ENCODE measurements at places on chromosomes 11 and 22. TPM values are rescaled to one million over a fixed set of nuclear protein-coding genes. Genes with fewer than 3 reads are reported as not detected.
A peak's percentile ranks its signal among the peaks of the same experiment; 100 is the strongest.

DNA sequence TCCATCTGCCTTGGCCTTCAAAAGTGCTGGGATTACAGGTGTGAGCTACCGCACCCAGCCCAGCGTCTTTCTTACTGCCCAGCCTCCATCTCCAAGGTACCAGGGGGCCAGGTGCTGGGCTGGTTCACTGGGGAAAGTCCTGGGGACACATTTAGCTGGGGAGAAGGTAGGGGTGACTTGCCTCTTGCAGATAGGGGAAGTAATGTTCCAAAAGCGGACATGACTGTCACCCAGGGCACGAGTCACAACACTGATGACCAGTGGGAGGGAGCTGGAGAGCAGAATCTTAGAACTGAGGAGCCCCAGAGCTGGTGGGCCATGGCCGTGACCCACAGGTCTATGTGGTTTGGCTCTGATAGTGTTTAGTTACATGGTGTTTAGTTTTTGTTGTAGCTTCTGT lies 2.4 kb upstream of the SLC15A3 start:
- peaks cover 23% of the 10 kb centered on the region for H3K4me1 ChIP-seq
- no peak overlapping the region for H3K4me3 ChIP-seq
- H3K27ac ChIP-seq = peak overlapping the region; percentile 90
- DNase-seq = no peak

GRCh38 chr11:104484804-104485554 lies 321.0 kb upstream of the PDGFD start:
- H3K27me3 ChIP-seq = no peaks in the 10 kb centered on the region
- no peak overlapping the region for H3K4me3 ChIP-seq
- H3K4me1 ChIP-seq = no peaks in the 10 kb centered on the region
- no peak for DNase-seq
- no peaks in the 10 kb centered on the region for H3K36me3 ChIP-seq
- H3K27ac ChIP-seq = no peak overlapping the region

GRCh38 chr11:34915136-34916014 lies 804 bp downstream of the APIP start:
- peaks cover 5% of the 10 kb centered on the region for H3K36me3 ChIP-seq
- H3K4me1 ChIP-seq = peaks cover 30% of the 10 kb centered on the region
- H3K27ac ChIP-seq = peak overlapping the region; percentile 92

DNA sequence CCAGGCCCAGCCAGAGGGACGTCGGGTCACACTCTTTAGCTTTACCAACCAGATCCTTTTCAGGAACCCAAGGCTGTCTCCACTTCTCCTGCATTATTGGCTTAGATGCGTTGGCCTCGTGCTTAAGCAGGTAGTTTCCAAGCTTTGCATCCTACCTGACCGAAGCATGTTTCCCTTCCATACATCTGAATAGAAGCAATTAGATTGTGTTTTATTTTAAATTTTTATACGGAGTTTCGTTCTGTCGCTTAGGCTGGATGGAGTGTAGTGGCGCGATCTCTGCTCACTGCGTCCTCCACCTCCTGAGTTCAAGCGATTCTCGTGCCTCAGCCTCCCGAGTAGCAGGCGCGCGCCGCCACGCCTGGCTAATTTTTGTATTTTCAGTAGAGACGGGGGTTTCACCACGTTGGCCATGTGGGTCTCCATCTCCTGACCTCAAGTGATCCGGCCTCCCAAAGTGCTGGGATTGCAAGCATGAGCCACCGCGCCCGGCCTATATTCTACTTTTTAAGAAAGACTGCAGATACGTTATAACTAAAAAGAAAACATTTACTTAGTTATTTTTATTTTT lies 677 bp downstream of the DYNC2H1 start:
- H3K4me1 ChIP-seq = peaks cover 7% of the 10 kb centered on the region
- H3K27ac ChIP-seq = peak overlapping the region; percentile 84
- no peak for DNase-seq
- H3K27me3 ChIP-seq = no peaks in the 10 kb centered on the region
- peak overlapping the region; percentile 68 for H3K4me3 ChIP-seq

- H3K27me3 ChIP-seq = no peaks in the 10 kb centered on the region
- no peaks in the 10 kb centered on the region for H3K36me3 ChIP-seq
- DNase-seq = no peak
- H3K4me3 ChIP-seq = no peak overlapping the region
- peaks cover 64% of the 10 kb centered on the region for H3K4me1 ChIP-seq
- H3K27ac ChIP-seq = peak overlapping the region; percentile 74
Measured at GRCh38 chr11:48054994-48055291, 74.6 kb downstream of the PTPRJ start.

DNA sequence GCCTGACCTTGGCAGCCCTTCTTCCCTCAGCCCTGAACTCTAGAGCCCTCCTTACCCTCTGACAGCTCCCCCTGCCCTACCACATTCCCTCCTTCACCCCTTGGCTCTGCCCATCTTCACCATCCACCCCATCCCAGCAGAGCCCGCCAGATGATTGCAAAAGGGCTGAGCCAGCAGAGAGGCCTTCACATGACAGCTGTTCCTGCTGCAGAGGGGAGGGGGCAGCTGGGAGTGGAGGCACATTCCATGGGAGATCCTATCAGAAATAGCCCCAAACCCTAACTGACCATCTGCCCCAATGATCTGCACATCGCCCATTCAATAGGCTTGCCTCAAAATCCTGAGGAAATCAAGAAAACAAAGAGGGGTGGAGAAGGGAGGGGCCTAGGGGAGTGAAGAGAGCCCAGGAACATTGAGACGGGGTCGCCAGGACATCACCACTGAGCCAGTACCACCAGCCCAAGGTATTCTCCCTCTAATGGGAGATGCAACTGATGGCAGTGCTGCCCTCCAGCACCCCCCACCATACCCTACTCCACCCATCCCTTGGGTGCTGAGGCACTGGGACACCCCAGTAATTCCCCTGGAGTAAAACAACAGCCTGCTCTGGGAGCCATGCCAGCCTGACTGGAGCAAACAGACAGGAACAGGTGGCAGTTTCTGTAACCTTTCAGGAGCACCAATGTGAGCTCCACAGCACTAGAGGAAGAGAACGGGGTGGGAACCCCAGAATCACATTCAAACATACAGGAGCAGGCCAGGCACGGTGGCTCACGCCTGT lies 8.0 kb upstream of the AHNAK start:
- no peak overlapping the region for H3K4me3 ChIP-seq
- H3K4me1 ChIP-seq = peaks cover 90% of the 10 kb centered on the region
- no peak for DNase-seq
- peak overlapping the region; percentile 98 for H3K27ac ChIP-seq
- peaks cover 15% of the 10 kb centered on the region for H3K36me3 ChIP-seq

DNA sequence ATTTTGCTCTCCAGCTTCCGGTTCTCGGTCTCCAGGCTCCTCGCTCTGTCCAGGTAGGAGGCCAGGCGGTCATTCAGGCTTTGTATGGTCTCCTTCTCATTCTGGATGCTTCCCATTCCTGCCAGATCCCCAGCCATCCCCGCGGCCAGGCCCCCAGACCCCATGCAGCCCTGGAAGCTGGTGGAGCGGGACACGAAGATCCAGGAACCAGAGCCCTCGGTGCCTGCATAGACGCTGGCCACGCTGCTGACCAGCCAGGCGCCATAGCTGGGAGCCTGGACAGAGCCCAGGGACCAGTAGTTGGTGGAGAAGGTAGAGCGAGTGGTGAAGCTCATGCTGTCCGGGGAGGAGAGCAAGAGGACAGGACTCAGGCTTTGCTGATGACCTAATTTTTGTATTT lies 11.8 kb downstream of the KLHL22 start:
- no peak for DNase-seq
- no peaks in the 10 kb centered on the region for H3K4me1 ChIP-seq
- no peak overlapping the region for H3K4me3 ChIP-seq
- no peaks in the 10 kb centered on the region for H3K27me3 ChIP-seq
- no peaks in the 10 kb centered on the region for H3K36me3 ChIP-seq
- no peak overlapping the region for H3K27ac ChIP-seq

DNA sequence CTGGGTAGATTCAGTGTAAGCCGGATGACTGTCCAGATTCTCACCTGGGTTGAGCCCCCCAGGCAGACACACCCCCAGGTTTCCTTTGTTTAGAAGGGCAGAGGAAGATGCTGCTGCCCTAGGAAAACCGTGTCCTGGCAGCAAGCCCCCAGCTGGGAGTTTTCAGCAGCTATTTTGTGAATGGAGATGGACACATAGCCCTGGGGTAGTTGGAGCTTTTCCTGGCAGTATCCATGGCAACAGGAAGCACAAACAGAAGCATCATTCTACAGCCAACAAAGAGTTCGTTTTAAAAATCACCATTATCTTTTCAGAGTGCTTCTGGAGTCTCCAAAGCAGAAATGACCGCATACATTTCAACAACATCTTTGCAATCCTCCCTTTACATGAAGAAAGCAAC lies 245.5 kb downstream of the BRD1 start:
- H3K4me3 ChIP-seq = no peak overlapping the region
- H3K27me3 ChIP-seq = no peaks in the 10 kb centered on the region
- H3K27ac ChIP-seq = no peak overlapping the region
- no peaks in the 10 kb centered on the region for H3K4me1 ChIP-seq
- no peaks in the 10 kb centered on the region for H3K36me3 ChIP-seq

DNA sequence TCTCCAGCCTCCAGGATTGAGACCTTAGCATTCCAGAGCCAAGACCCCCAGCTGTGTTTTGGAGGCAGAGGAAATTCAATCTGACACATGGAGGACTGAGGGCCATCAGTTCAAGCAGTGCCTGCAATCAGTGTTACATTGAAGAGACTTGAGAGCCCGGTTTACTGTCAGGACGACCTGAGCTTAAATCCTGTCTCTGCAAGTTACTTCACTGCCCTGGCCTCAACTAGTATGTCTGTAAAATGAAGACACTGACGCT lies 35.1 kb downstream of the TRIM29 start:
- H3K36me3 ChIP-seq = no peaks in the 10 kb centered on the region
- H3K4me1 ChIP-seq = no peaks in the 10 kb centered on the region
- no peak overlapping the region for H3K27ac ChIP-seq
- H3K4me3 ChIP-seq = no peak overlapping the region

DNA sequence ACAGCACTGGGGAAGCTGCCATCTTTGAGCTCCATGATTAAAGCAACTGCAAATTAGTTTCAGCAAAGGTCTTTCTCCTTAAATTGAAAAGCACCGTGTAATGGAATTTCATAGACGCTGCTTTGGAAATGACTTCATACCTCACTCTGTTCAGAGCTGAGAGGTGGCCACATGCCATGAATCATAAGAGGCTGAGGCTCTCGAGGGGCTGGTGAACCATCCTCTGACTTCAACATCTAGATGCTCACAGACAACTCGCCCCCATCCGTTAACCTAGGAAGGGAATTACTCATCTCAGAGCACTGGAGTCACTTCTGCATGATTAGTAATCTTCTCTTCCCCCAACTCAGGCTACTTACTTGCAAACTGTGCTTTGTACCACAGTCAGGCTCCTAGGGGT lies 122.3 kb downstream of the RCN1 start:
- no peaks in the 10 kb centered on the region for H3K36me3 ChIP-seq
- H3K4me3 ChIP-seq = no peak overlapping the region
- H3K27me3 ChIP-seq = no peaks in the 10 kb centered on the region
- H3K27ac ChIP-seq = no peak overlapping the region

DNA sequence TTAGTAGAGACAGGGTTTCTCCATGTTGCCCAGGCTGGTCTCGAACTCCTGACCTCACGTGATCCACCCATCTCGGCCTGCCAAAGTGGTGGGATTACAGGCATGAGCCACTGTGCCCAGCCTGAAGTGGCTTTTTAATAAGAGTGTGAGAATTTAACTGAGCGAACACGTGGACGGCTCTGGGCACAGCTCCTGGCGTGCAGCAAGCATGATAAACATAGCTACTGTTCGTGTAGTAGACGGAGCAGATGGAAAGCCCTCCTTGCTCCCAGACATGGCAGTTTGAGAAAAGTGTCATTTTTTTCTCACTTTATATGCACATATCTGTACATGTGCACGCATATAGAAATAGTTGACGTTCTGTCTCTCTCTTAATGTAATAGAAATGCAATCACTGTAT lies 7.0 kb downstream of the EMID1 start:
- no peaks in the 10 kb centered on the region for H3K27me3 ChIP-seq
- no peak for DNase-seq
- H3K4me1 ChIP-seq = no peaks in the 10 kb centered on the region
- no peak overlapping the region for H3K27ac ChIP-seq
- no peaks in the 10 kb centered on the region for H3K36me3 ChIP-seq
- H3K4me3 ChIP-seq = no peak overlapping the region

DNA sequence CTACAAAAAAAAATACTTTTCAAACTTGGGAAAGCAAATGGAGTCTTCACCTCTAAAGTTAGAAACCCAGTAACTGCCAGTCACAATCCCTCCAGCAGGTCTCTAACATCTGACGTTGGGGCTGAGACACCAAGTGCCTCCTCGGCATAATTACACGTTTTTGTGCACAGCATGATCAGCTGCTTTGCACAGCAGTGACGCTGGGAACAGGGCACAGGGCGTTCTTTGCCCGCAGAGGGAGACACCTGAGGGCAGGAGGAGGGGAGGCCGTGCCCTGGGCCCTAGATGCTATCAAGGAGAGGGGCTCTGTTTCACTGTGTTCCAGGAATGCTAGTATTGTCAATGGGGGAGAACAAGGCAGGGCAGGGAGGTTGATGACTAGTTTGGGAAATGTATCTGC lies 120.1 kb downstream of the PARVA start:
- H3K4me3 ChIP-seq = no peak overlapping the region
- DNase-seq = no peak
- H3K36me3 ChIP-seq = peaks cover 22% of the 10 kb centered on the region
- no peak overlapping the region for H3K27ac ChIP-seq
- no peaks in the 10 kb centered on the region for H3K27me3 ChIP-seq

DNA sequence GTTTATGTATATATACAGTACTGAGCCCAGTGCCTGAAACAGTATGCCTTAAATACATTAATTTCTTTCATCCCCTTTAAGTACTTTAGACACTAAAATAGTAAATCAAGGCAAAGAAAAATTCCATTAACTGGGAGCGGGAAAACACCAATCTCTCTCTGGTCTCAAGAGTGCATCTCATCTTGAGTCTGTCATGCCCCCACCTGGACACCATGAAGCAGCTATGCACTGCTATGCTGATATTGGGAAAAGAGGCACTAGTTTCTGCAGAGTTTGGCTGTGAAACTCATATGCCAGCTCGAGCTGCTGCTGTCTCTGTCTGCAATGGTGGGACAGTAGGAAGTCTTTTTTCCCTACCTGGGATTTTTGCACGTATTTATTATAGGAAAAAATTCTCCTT lies 754.4 kb upstream of the RAG2 start:
- no peak for DNase-seq
- no peaks in the 10 kb centered on the region for H3K36me3 ChIP-seq
- no peaks in the 10 kb centered on the region for H3K27me3 ChIP-seq
- no peaks in the 10 kb centered on the region for H3K4me1 ChIP-seq

DNA sequence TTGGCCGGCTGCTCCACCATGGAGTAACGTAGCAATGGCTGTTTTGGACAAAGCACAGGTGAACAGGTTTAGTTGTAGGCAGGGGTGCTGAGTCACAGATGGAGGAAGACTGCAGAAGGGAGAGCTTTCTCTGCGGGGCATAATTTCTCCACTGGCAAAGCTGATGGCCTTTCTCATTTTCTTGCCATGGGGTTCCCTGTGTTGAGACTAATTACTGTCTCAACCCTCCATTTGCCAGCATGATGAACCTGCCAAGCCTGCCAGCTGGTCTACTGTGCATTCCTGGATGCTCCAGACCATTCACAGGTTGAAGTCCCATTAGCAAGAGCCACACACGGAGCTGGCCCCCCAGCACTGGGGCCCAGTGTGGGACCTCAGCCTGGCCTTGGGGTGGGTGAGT lies 202.4 kb downstream of the BARX2 start:
- H3K4me3 ChIP-seq = no peak overlapping the region
- no peak overlapping the region for H3K27ac ChIP-seq
- H3K36me3 ChIP-seq = no peaks in the 10 kb centered on the region

APOBEC3C gene
- total RNA-seq = 25.3 TPM

BAIAP2L2 gene
- 0.29 TPM for total RNA-seq

CTR9 gene
- total RNA-seq = 31.3 TPM

MS4A3 gene
- total RNA-seq = not detected

All from upper lobe of right lung (tissue), 1 donor.